DMS79 treated with DMSO at 0.1 percent for 48 hours (cell line): ENCODE measurements at places on chromosomes 4 and X.
A peak's percentile ranks its signal among the peaks of the same experiment; 100 is the strongest.

DNA sequence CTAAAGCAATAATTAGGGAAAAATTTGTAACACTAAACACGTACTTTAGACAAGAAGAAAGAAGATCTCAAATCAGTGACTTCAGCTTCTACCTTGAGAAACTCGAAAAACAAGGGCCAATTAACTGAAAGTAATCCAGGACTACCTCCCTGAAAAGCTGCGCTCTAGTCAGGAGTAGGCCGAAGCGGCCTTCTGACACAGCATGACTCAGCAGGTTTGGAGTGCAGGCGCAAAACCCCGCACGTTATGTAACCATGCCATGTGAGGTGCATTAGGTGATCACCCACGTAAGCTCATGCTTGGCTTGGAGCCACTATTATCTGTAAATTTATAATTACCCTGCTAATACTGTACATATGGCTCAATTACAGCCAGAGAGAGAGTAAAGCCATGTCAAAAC lies 52.8 kb upstream of the CCDC149 start:
- DNase-seq, result no peak

GRCh38 chrX:150975655-150976390 lies 7.3 kb upstream of the HMGB3 start:
- DNase-seq, result no peak

DNA sequence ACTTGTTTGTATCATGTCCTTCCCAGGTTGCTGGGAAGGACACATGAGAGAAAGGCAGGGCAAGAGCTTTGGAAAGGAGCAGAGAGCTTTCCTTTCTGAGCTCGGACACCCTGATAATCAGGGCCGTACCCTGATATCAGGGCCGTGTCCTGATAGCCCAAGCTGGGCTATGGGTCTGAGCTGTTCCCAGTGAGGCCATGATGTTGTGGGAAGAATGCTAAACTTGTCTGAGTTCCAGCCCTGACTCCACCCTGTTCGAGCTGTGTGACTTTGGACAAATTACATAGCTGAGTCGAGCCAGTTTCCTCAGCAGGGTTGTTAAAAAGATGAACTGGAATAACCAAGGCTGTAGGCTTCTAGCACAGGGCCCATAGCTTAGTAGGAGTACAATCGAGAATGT lies 3.3 kb upstream of the CXCR3 start:
- no peak for DNase-seq

- peak; percentile 1 for DNase-seq
Measured at GRCh38 chrX:45295259-45295986, 94.7 kb upstream of the DIPK2B start.
